ENCODE measurements at places on chromosomes 12 and 14. TPM values are rescaled to one million over a fixed set of nuclear protein-coding genes. Genes with fewer than 3 reads are reported as not detected.

DNA sequence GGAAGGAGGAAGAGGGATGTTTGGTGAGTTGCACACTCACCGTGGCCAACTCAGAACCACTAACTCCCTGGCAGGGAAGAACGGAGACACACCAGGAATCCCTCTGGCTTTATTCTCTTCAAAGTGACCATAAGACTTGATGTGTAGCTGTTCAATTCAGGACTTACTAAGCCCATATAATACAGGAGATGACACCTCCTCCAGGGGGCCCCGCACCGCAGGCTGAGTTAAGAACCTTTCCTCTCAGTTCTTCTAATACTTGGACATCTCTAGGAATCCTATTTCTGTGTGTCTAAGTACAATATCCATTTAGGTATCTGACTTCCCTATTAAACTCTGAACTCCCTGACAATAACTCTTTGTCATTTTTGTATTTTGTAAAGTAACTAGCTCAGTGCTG lies 49.5 kb downstream of the DCAF4 start:
- H3K4me1 ChIP-seq: no peaks in the 10 kb centered on the region
- no peaks in the 10 kb centered on the region for H3K27me3 ChIP-seq
- DNase-seq: no peak
- no peak overlapping the region for H3K4me3 ChIP-seq
- H3K27ac ChIP-seq: no peak overlapping the region
- peaks cover 16% of the 10 kb centered on the region for H3K36me3 ChIP-seq

- no peak overlapping the region for H3K27ac ChIP-seq
- DNase-seq: no peak
- H3K4me1 ChIP-seq: no peaks in the 10 kb centered on the region
- no peaks in the 10 kb centered on the region for H3K36me3 ChIP-seq
Observed at GRCh38 chr12:19991146-19991545, 377.2 kb upstream of the PDE3A start.

DNA sequence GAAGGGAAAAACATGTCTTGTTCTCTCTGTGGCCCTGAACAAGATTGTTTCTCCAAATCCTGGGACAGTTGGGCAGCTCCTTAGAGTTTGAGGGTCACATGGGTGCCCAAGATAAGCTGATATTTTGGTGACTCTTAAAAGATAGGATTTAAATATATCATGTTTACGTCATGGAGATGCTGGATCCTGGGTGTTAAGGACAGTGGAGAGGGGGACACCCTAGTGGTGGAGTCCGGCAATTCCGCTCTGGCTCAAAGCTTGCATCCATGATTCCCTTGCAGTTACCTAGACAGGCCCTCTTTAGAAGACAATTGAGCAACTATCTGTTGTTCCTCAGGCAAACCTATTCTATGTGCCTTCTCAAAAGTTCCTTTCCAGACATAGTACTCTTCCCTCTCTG lies 101.8 kb downstream of the CMKLR1 start:
- H3K4me3 ChIP-seq: no peak overlapping the region
- no peaks in the 10 kb centered on the region for H3K36me3 ChIP-seq

DNA sequence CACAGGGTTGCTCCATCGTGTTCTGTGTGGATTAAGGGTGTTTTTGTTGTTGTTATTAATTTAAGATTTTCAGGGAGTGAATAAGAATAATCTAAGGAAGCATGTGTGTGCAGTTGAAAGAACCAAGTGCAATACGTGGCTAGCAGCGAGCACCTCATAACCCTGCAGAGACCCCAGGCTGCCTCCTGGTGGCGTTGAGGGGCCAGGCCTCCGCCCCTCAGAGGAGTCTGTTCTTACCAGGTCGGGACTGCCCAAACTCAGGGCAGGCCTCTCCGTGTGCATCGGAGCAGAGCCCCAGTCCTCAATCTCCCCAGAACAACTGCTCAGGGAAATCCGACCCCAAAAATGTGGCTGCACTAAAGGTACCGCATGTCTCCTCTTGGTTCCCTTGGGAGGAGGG lies 36.8 kb downstream of the IL31 start:
- no peaks in the 10 kb centered on the region for H3K27me3 ChIP-seq
- H3K27ac ChIP-seq: peak overlapping the region; percentile 23
- H3K4me1 ChIP-seq: peaks cover 24% of the 10 kb centered on the region

- peak; percentile 74 for DNase-seq
- peaks cover 31% of the 10 kb centered on the region for H3K27me3 ChIP-seq
- H3K27ac ChIP-seq: no peak overlapping the region
Observed at GRCh38 chr14:103078420-103078749, 5.6 kb upstream of the LBHD2 start.

DNA sequence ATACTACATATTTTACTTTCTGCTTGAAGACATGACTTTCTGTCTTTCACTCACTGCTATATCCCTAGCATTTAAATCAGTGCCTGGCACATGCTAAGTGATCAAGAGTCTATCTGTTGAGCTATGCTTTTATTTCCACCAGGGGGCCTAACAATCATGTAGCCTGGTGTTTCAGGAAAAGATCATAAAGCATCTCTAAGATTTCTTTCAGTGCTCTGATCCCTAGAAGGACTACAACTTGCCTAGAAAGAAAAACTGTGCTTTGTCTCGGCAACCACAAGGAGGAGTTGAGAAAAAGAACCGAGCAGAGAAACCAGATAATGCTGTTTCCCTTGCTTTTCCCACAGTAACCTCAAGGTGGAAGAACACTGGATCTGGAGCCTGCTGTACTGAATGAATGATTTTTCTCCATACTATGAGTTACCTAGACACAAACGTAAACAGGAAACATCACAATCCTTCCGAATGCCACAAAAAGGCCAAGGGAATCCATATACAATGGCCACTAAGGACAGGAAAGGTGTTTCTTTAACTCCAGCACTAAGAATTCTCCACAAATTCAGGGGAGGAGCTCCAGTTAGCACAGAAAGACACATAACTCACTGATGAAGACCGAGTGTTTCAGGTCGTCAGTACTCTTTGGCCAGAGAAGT lies 1.2 kb downstream of the CRY1 start:
- peak overlapping the region; percentile 96 for H3K4me3 ChIP-seq
- DNase-seq: no peak
- no peaks in the 10 kb centered on the region for H3K36me3 ChIP-seq
- peaks cover 21% of the 10 kb centered on the region for H3K4me1 ChIP-seq

- no peak for DNase-seq
- no peak overlapping the region for H3K27ac ChIP-seq
- no peaks in the 10 kb centered on the region for H3K4me1 ChIP-seq
- no peak overlapping the region for H3K4me3 ChIP-seq
- no peaks in the 10 kb centered on the region for H3K36me3 ChIP-seq
- H3K27me3 ChIP-seq: no peaks in the 10 kb centered on the region
Observed at GRCh38 chr14:99129998-99130397, 142.0 kb downstream of the BCL11B start.

GRCh38 chr14:58640959-58641358 lies 3.2 kb downstream of the DACT1 start:
- H3K4me3 ChIP-seq: no peak overlapping the region
- no peak overlapping the region for H3K27ac ChIP-seq
- H3K27me3 ChIP-seq: no peaks in the 10 kb centered on the region

GRCh38 chr12:11497995-11498394 lies 102.6 kb upstream of the PRB2 start:
- no peaks in the 10 kb centered on the region for H3K27me3 ChIP-seq
- no peaks in the 10 kb centered on the region for H3K36me3 ChIP-seq
- no peak overlapping the region for H3K27ac ChIP-seq
- no peak overlapping the region for H3K4me3 ChIP-seq
- H3K4me1 ChIP-seq: no peaks in the 10 kb centered on the region
- DNase-seq: no peak

- H3K4me3 ChIP-seq: peak overlapping the region; percentile 26
- no peak overlapping the region for H3K27ac ChIP-seq
- no peaks in the 10 kb centered on the region for H3K36me3 ChIP-seq
- peaks cover 17% of the 10 kb centered on the region for H3K4me1 ChIP-seq
Observed at GRCh38 chr12:112005419-112006395, 7.3 kb downstream of the TMEM116 start.

DNA sequence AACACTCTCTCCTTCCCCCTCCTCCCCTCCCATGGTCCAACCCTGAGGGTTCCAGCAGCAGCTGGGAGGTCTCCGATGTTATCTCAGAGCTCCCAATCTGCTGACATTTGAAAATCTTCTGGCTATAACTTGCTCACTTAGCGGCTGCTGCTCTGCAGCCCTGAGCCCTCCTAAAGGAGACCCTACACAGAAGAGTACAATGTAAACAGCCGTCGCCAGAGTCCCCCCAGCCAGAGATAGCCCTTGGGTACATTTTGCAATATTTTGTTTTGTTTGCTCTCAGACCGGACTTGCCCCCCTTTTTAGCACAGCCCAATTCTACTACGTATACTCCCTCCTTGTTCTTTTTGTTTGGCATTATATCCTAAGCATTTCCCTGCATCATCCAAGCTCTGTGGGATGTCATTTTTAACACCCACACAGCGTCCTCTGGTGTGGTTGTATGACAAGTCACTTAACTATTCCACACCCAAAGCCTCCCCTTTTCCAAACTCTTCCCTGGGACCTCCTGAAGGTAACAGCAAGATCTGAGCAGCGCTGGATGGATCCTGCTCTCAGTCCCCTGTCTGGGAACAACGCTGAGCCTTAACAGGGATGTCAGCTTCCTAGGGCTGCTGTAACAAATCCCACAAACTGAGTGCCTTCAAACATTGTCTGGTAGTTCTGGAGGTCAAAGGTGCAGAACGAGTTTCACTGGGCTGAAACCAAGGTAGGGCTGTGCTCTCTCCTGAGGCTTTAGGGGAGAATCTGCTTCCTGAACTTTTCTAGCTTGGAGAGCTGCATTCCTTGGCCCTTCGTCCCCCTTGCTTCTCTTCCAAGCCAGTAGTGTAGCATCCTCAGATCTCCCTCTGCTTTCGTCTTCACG lies 25.3 kb upstream of the TCL1B start:
- peaks cover 5% of the 10 kb centered on the region for H3K27me3 ChIP-seq
- DNase-seq: no peak
- no peak overlapping the region for H3K4me3 ChIP-seq
- no peak overlapping the region for H3K27ac ChIP-seq
- no peaks in the 10 kb centered on the region for H3K4me1 ChIP-seq
- no peaks in the 10 kb centered on the region for H3K36me3 ChIP-seq

- H3K27me3 ChIP-seq: peaks cover 5% of the 10 kb centered on the region
- no peak for DNase-seq
- no peak overlapping the region for H3K4me3 ChIP-seq
- no peak overlapping the region for H3K27ac ChIP-seq
Observed at GRCh38 chr12:104846056-104846767, 111.9 kb downstream of the SLC41A2 start.

GRCh38 chr14:32010604-32011125 lies 66.4 kb upstream of the ARHGAP5 start:
- no peaks in the 10 kb centered on the region for H3K36me3 ChIP-seq
- no peak for DNase-seq
- no peak overlapping the region for H3K4me3 ChIP-seq
- peaks cover 24% of the 10 kb centered on the region for H3K4me1 ChIP-seq

GRCh38 chr12:79098530-79098929 lies 234.0 kb downstream of the SYT1 start:
- DNase-seq: no peak
- H3K4me1 ChIP-seq: no peaks in the 10 kb centered on the region
- no peaks in the 10 kb centered on the region for H3K36me3 ChIP-seq
- no peaks in the 10 kb centered on the region for H3K27me3 ChIP-seq
- no peak overlapping the region for H3K4me3 ChIP-seq

- DNase-seq: no peak
- no peaks in the 10 kb centered on the region for H3K27me3 ChIP-seq
- peaks cover 32% of the 10 kb centered on the region for H3K4me1 ChIP-seq
- peak overlapping the region; percentile 99 for H3K27ac ChIP-seq
Observed at GRCh38 chr14:34983148-34983760, 462 bp downstream of the SRP54 start.

- H3K4me3 ChIP-seq: no peak overlapping the region
- no peak overlapping the region for H3K27ac ChIP-seq
- H3K4me1 ChIP-seq: no peaks in the 10 kb centered on the region
Observed at GRCh38 chr12:7884689-7885088, 12.0 kb upstream of the SLC2A14 start.

Gene IL22
- not detected for polyA plus RNA-seq

Gene TSPAN8
- 63.1 TPM for polyA plus RNA-seq

Gene DPPA3
- not detected for polyA plus RNA-seq

Gene NR1H4
- polyA plus RNA-seq: not detected

Gene DACT1
- 0.88 TPM for polyA plus RNA-seq

Gene CPNE6
- not detected for polyA plus RNA-seq

Gene MAP1LC3B2
- 2.2 TPM for polyA plus RNA-seq
